Stimulated activated CD8-positive, alpha-beta memory T cell treated with anti-CD3 and anti-CD28 coated beads, Interleukin-4, amount 100 ng/mL, for 4 hours (primary cell): ENCODE measurements at places on chromosomes 4 and X.

GRCh38 chrX:3963980-3964379 lies 250.5 kb upstream of the PRKX start:
- DNase-seq, result no peak

DNA sequence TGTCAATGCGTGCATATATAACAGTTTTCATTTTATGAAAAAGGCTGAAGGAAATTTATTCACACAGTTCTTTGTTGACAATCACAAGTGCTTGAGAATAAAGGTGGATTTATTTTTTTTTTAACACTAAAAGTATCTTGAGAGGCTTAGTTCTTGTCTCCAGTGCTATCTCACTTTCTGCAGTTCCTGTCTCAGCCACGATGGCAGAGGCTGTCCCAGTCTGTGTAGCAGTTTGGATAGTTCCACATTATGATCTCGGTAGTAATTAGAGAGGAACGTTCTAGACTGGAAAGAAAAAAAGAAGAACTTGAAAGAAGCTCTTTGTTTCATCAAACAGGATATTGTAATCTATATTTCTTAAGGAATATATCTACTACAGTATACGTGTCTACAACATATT lies 229.0 kb downstream of the UGT8 start:
- no peak for DNase-seq

- DNase-seq, result no peak
These were observed 50.9 kb downstream of the CEP44 start for GRCh38 chr4:174334628-174335027.

DNA sequence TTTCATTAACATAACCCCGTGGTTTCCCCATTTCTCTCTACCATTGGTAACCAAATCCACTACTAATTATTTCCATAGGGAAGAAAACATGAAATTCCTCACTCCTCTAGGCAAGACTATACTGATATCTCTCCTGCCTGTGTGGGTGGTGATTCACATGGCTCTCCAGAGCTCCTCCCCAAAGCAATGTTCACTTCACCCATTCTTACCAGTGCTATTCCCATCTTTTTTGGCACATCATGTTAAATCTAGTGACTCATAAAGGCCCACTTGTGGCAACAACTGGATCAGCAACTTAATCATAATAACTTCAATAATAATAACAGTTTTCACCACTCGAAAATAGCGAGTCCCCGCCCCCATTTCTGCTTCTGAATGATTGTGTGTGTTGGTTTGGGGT lies 6.1 kb upstream of the HCCS start:
- DNase-seq, result no peak

- no peak for DNase-seq
These were observed 616 bp downstream of the MAML3 start for GRCh38 chr4:140153419-140153717.

GRCh38 chr4:119300101-119300978 lies 21.6 kb downstream of the FABP2 start:
- DNase-seq, result peak; percentile 84

GRCh38 chrX:105694839-105695238 lies 127.5 kb upstream of the NRK start:
- DNase-seq, result no peak

DNA sequence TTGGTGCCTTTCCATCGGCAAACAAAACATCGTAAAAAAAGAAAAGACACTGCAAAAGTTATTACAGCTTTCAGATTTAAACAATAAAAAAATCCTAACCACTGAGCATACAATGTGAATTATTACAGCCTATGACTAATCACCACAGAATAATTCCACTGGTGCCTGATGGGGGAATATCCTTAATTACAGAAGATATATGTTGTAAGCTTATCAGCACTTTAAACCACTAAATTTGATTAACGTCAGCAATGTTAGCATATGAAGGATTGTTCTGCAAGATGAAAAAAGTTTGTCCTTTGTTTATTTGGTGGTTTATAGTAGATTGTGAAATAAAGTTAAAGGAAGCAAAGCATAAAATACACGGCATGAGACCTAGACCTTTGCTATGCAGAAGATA lies 210.2 kb upstream of the ADAMTS3 start:
- no peak for DNase-seq

- DNase-seq, result no peak
These were observed 25.5 kb upstream of the LRCH2 start for GRCh38 chrX:115259238-115259875.

- no peak for DNase-seq
These were observed 18.3 kb downstream of the GAB1 start for GRCh38 chr4:143354990-143355389.
